ENCODE measurements at places on chromosomes 3 and 15.

- no peak for DNase-seq
Observed at GRCh38 chr3:147410116-147410525, 956 bp downstream of the ZIC1 start.

DNA sequence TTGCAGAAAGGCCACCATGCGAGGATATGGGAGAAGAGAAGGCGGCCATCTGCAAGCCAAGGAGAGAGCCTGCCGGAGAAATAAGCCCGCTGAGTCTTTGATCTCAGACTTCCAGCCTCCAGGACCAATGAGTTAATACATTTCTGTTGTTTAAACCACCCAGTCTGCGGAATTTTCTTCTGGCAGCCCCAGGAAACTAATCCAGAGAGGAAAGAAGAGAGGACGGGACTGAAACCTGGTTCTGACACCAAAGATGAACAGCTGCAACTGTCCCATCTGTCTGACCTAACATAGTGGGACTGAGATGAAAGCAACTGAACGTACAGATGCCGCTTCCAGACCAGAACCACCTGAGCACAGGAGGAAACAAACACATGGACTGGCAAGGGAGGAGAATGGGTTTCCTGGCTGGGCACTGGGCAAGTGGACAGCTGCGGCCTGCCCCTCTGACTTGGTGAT, 32.3 kb downstream of the VGLL4 start:
- no peak for DNase-seq

DNA sequence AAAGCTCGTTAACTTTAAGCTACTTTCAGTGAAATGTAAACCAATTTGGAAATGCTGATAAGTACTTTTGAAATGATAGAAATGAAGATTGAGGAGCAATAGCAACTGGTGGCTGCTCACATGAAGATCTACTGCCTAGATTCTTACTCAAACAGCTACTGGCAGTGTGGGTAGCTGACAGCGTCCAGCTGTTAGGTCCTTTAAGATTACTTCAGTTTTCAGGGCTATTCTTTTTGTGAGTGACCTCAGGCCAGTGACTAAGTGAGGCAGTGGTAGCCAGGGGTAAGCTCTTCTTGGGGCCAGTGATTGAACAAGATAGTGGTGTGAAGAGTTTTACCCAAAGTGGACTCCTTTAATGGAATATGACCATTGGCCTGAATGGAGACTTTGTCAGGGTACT, 41.3 kb downstream of the NECTIN3 start:
- no peak for DNase-seq

DNA sequence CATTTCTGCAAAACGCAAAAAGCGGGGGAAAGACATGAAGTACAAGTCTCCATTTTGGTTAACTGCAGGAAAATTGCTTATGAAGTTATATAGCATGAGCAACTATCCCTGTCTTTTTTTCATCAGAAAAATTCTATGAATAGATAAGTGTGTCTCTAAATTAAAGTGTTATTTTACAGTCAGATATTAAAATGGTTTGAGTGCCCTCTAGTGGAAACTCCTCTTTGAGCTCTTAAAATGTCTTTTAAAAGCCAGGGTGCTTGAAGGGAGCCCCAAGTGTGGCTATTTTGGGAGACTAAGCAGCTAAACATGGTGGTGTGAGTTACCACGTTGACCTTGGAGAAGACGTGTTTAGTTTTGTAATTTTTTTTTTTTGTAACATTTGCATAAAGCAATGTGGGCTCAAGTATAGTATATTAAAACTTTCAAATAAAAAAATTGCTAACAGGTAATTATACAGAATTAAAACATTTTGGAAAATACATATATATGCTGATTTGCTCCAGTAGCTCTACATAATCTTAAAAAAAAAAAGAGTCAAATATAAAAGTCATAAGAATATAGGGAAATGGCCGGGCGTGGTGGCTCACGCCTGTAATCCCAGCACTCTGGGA, 77.2 kb downstream of the PPP2R3A start:
- no peak for DNase-seq

GRCh38 chr15:77907824-77908751, 169.4 kb downstream of the TBC1D2B start:
- DNase-seq = peak; percentile 24

DNA sequence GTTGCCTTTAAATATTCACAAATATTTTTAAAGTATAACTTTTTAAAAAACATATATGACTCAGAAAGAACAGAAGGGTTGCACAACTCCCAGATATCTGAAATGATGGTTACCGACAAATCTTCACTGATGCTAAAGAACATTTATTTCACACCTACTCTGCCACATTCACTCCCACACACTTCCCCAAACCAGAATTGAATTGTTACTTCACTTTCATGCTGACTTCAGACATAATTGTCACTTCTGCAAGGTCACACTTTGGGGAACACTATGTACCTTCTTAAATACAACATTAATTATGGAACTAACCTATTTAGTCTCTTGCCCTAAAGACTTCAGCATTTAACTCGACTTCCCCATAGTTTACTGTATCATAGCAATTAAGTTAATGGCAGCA, 795.1 kb downstream of the FHIT start:
- no peak for DNase-seq

DNA sequence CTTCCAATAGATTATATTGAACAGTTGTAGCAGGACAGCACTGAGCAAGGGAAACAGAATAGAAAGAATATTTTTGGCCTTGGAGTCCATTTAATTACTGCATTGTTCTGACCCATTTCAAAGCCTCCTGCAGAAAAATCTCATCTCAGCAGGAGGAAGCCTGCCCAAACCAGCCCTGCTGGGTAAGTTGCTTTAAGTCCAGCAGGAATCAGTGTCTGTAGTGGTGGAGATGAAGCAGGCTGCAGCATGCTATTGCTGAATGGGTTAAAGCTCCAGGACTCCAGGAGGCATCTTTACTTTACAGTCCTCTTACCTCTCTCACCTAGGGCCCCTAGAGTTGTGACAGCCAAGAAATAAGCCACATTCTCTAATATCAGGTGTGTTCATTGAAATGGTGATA, 380.3 kb upstream of the THBS1 start:
- no peak for DNase-seq

DNA sequence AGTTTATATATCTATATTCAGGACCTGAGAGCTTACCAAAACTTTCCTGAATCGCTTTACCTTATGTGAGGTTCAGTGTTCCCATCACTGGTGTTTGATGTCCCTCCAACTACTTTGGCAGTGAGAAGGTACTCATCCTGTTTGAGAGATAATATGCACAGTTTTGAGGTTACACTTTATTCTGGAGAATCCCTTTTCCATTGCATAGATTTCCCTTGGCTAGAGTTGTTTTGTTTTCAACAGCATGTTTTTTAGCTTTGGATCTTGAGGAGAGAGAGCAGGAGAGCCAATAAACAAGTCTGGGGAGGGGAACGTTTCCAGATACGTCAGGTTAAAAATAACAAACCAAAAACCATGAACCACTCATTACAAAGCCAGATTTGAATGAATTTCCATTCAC, 33.6 kb downstream of the CD200 start:
- DNase-seq = no peak

- no peak for DNase-seq
Observed at GRCh38 chr3:154334973-154335420, 10.7 kb upstream of the DHX36 start.

- no peak for DNase-seq
Observed at GRCh38 chr3:69524816-69525215, 138.9 kb upstream of the FRMD4B start.

DNA sequence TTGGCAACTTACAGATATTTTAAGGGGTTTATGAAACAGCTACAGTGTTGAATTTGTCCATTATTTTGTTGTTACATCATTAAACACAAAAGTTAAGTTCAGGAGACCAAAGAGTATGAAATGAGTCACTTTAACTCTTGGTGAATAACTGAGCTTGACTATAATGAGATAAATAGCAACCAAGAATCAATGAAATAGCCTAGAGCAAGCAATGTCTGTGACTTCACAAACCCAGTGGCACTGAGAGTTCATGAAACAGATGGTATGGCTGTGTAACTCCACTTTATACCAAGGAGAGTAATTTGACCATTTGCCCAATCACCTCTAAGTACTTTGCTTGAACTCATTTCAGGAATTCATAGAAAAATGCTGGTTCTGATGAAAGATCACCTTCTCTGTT, 169.6 kb upstream of the GADL1 start:
- DNase-seq = no peak

GRCh38 chr3:181418233-181418632, 293.5 kb upstream of the SOX2 start:
- no peak for DNase-seq

DNA sequence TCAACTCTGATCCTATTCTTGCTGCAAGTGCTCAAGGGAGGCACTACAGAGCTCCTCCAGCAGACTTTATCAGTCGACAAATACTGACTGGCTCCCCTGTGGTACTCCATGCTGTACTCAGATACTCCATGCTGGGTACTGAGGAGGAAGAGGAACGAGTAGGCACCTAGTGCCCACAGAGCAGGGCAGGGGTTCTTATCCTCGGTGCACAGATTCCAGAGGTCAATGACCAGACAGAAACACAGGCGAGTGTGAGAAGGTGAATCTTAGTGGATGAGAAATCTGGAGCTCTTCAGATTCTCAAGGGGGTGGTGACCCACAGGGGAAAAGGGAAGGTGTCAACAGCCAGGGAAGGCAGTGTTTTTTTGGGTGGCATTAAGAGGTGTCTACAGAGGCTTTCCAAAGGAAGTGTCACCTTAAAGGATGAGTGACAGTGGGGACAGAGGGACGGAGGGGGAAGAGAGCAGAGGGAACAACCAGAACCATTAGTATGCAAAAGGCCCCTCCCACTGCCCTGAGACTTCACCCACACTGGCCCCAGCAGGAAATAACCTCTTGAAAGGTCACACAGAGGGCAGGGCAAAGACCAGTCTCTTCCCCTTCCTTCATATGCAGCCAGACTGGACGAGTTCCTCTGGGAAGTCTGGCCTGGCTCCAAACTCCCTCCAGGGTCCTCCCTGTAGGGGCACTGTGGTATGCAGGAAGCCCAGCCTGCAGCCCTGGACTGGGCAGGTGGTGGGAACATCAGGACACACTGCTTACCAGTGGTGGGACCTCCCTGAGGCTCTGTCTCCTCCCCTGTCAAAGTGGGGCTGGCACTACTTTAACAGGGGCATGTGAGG, 27.5 kb downstream of the CCDC12 start:
- no peak for DNase-seq

GRCh38 chr15:28921336-28921735, 35.6 kb downstream of the APBA2 start:
- DNase-seq = no peak

DNA sequence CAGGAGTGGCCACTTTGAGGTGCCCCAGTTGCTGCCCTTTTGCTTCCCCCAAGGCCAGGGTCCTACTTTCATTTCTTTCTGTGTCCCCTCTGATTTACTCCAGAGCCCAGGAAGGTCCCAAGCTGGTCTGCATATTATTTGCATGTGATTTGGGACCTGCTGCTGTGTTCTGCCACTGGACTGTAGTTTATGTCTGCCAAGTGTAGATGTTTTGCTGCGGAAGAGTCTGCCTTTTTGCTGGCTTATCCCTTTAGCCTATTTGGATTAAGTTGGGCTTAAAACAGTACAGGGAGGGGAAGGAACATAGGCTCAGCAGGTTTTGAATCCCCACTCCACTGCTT, 21.4 kb downstream of the NOX5 start:
- DNase-seq = no peak

DNA sequence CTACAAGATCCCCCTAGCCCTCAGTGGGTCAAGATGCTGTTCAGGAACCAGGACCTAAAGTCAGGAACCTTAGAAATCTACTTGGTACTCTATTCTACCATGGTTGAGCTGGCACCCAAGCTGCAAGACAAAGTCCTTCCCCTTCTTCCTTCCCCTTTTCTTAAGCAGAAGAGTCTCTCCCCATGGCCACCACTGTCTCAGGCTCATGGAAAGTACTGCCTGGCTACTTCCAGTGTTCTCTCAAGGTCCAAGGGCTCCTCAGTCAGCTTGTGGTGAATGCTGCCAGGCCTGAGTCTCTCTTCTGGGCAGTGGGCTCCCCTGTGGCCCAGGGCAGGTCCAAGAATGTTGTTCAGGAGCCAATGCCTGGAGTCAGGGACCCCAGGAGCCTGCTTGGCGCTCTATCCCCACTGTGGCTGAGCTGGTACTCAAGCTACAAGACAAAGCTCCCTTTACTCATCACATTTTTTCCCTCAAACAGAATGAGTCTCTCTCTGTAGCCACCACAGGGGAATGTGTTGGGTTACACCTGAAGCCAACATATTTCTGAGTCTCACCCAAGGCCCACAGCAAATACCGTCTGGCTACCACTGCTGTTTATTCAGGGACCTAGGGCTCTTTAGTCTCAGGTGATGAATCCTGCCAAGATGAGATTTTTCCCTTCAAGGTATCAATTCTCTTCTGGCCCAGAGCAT, 18.1 kb upstream of the SLC27A2 start:
- DNase-seq = no peak

DNA sequence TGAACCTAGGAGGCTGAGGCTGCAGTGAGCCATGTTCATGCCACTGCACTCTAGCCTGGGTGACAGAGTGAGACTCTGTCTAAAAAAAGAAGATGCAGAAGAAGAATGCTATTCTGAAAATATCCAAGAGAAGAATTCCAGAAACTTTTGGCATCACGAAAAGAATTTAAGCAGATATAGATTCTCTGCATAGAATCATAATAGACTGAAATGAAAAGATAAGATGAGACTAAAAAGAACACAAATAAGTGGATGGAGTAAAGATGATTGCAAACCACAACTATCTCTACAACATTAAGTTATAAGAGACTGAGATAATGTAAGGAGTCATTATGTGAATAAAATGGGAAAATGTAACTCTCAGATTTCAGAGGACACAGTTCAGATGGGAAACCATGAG, 140.7 kb upstream of the TMC3 start:
- DNase-seq = no peak

DNA sequence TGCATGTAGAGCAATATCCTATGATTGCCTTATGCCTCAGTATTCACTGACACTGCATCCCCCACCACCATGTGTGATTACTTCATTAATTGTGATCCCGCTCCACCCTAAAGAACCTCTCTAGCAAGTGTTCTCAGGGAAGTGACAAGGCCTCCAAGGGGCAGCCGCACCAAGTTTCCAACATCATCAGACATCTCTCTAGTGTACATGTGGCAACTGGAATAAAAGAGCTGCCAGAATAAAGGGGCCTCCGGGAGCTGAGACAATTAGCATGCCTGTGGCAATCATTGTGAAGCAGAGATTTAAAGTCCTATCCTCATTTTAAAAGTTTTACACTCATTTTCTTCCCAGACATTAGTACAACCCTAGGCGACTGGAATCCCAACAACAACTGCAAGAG, 902.1 kb upstream of the SEMA6D start:
- no peak for DNase-seq

DNA sequence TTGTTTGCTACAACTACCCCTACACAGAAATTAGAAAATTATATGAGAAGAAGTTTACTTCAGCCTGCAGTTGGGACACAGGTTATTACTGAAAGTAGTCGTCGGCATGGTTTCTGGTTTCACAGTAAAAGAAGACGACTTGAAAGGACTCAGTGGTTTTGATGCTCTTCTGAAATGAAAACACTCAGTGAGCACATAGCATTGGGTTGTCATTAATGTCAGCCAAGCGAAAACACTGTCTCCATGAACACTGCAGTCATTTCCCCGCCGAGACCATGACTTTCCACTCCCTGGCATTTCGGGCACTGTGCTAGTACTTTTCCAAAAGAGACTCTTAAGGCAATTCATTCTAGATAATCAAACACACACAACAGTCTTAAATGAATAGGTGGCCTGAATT, 69.2 kb upstream of the ICE2 start:
- no peak for DNase-seq

- no peak for DNase-seq
Observed at GRCh38 chr3:72810063-72810462, 38.2 kb downstream of the SHQ1 start.

- no peak for DNase-seq
Observed at GRCh38 chr15:69722924-69723323, 270.3 kb downstream of the RPLP1 start.
